ENCODE measurements at places on chromosomes 13 and 19.
A peak's percentile ranks its signal among the peaks of the same experiment; 100 is the strongest.

DNA sequence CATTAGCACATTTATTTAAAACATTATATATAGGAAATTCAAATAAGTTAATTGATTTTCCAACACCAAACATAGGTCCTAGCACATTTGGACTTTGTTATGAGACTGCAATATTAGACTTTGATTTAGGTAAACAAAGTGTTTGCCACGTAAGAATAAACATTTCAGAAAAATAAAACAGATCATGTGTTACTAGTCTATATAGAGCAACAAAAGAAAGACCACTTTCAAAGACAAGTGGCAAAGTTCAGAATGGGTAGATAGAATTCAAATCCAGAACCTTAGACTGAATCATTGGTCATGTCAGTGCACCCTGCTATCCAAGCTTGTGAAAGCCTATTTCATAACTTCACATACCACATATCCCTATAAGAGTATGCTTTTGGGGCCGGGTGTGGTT lies 66.7 kb upstream of the PRR20A start:
- DNase-seq = no peak

GRCh38 chr19:39607021-39607420 lies 4.7 kb downstream of the LGALS13 start:
- no peak for DNase-seq

- DNase-seq = peak; percentile 64
Observed at GRCh38 chr19:996051-996838, 4.0 kb upstream of the GRIN3B start.

DNA sequence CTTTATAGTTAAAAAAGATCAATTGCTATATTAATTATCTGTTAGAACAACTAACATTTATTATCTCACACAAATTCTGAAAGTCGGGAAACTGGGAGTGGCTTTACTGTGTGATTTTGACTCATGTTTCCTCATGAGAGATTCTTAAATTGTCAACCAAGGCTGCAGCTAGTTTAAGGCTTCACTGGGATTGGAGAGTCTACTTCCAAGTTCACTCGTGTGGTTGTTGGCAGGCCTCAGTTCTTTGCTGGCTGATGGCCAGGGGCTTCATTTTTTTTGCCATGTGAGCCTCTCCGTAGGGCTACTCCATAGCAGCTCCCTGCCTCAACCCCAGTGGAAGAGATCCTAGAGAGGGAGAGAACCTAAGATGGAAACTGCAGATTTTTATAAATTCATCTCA lies 24.5 kb upstream of the LPAR6 start:
- no peak for DNase-seq

DNA sequence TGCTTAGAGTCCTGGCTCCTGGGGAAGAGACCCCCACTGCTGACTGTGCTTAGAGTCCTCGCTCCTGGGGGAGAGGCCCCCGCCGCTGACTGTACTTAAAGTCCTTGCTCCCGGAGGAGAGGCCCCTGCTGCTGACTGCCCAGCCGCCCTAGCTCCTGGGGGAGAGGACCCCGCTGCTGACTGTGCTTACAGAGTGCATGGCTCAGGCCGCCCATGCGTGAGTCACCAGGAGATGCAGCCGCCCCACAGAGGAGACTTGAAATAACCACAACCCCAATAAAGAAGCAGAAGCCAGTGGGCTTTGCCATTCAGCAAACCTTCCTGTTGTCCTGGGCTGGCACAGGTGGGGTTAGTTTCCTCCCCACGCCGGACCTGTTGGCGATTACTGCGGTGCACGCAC lies 79.2 kb upstream of the C13orf46 start:
- no peak for DNase-seq

DNA sequence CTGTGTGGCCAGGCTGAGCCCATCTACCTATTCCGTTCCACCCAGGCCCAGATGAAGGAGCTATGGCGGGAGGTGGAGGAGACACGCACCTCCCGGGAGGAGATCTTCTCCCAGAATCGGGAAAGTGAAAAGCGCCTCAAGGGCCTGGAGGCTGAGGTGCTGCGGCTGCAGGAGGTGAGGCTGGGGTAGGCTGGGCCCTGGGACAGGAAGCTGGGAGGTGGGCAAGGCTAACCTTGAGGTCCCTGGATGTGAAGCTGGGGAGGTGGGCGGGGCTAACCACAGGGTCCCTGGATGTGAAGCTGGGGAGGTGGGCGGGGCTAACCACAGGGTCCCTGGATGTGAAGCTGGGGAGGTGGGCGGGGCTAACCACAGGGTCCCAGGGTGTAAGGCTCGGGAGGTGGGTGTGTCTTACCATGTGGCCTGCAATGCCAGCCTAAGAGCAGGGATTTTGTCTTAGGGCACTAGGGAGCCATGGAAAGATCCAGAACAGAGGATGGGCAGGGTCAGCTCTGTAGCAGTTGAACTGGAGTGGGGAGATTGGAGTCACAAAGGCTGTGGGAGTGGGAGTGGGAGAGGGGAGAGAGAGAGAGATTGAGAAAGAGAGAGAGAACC lies 36.9 kb downstream of the KCNC3 start:
- no peak for DNase-seq

GRCh38 chr19:16389848-16390247 lies 65.2 kb downstream of the KLF2 start:
- no peak for DNase-seq

DNA sequence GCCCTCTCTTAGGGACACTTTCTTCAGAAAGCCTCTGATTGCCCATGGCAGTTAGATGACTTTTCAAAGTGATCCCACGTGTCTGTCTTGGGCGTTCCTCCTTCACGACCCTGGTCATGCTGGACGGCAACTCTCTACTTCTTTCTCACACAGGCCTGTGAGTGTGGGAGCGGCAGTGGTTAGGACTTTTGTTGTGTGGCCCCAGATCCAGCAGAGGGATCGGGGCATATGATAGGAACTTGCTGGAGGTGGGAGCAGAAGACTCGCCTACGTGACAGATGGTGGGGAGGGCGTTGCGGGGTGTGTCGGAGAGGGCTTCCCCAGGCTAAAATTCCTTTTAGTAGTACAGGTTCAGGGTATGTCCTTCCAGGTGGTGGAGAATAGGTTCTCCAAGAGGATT lies 289.5 kb upstream of the MAB21L1 start:
- no peak for DNase-seq

DNA sequence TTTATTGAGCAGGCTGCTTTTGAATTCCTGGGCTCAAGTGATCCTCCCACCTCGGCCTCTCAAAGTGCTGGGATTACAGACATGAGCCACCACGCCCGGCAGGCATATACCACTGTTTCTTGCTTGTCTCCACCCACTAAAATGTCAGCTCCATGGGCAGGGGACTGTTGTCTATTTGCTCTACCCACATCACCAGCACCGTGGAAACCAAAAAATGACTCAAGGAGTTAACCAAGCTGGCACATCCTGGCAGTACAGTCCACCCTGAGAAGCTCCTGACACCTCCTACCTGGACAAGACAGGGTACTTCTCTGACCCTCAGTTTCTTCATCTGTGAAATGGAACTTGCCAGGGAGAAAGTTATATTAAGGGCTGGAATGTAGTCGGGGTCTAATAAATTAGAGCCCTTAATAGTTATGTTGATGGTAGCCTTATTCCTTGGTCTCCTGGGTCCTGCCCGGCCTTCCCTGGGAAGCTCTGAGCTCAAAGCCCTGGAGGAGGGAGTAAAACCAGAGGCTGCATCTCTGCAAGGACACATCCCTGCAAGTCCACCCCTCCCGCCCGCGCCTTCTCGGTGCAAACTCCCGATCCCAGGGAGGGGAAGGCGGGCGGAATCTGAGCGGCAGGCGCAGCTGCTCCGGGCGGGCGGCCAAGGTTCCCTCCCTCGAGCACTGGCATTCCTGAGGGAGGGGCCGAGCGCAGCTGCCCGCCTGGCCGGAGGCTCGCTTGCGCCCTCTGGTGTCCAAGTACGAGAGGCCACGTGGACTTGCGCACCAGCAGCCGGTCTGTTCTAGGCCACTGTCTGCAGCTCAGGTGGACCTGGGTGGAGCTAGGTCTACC lies 14.1 kb downstream of the RDH8 start:
- DNase-seq = peak; percentile 46

DNA sequence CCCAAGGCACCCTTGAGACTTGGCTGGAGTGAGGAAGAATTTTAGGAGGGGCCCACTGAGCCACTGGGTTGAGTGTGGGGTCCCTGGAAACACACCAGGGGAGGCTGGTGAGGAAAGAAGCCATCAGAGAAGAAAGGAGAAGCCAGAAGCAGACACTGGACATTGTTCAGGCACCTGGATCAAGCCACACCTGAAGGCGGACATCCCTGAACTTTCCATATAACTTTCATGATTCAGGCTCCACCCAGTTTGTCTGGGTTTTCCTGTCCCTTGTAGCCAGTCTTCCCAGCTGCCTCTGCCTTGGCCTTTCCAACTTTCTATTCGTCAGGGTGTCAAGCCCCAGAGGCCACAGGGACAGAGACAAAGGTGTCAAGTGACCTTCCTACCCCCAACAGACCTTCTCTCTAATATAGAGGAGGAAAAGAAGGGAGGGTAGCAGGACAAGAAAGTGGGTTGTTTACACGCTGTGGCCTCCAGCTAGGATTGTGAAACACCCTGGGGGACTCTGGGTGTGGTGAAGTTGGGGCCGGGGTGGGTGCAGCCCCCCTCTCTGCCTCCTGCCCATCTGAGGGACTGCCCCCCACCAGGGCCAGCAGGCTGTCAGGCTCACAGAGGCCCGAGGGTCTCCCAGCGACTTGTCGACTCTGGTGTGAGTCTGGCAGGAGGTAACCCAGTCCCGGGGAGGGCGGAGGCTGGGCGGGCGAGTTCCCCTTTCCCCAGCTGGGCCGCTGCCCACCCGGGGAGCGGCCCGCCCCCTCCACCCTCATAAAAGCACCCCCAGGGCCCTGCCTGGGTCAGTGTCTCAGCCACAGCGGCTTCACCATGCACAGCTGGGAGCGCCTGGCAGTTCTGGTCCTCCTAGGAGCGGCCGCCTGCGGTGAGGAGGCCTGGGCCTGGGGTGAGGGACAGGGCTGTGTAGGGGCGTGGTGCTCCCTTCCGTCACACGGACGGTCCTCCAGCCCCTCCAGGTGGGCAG lies at the start of gene CFD:
Gene CFD, plus strand, starts transcription at position 797 of the 976 bp plus-strand sequence. Its CDS starts 26 bp downstream, at position 823.
- DNase-seq = no peak

DNA sequence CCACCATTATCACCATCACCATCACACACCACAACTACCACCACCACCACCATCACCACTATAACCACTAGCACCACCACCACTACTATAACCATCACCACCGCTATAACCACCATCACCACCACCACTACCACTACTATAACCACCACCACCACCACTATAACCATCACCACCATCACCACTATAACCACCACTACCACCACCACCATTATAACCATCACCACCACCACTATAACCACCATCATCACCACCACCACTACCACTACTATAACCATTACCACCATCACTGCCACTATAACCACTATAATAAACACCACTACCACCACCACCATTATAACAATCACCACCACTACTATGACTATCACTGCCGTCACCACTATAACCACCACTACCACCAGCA lies 173.2 kb downstream of the DCLK1 start:
- no peak for DNase-seq

DNA sequence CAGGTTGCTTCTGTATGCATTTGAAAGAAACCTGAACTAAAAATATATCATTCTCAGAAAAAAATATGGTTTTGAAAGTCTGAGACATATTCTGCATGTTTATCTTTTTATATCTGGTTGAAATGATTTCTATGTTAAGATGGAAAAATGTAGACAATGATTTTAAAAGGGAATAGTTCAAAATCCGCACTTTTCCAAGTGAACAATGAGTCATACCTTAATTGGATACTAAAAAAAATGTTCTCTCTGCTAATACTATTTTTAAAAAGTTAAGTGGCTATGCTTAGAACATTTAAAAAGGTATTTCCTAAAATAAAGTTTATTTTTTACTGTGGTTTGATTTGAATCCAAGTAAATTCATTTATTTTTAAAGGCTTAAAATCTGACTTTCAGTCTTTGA lies 801.4 kb downstream of the SLITRK6 start:
- DNase-seq = no peak

DNA sequence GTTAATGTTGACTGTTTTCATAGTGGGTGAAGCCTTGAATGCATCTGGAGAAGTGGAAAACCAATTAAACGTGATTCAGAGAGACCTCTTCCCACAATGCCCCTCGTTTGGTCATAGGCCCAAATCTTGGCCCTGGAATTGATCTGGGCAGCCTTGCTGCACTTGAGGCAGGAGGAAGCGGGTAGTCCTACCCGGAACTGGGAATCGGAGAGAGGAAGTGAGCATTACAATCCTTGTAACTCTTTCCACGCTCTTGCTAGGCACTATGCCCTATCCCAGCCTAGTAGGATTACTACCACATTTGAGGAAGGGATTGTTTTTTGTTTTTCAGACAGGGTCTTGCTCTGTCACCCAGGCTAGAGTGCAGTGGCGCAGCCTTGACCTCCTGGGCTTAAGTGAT lies 3.6 kb downstream of the KCNK6 start:
- DNase-seq = no peak

GRCh38 chr13:67964986-67965385 lies 734.9 kb upstream of the PCDH9 start:
- DNase-seq = no peak

DNA sequence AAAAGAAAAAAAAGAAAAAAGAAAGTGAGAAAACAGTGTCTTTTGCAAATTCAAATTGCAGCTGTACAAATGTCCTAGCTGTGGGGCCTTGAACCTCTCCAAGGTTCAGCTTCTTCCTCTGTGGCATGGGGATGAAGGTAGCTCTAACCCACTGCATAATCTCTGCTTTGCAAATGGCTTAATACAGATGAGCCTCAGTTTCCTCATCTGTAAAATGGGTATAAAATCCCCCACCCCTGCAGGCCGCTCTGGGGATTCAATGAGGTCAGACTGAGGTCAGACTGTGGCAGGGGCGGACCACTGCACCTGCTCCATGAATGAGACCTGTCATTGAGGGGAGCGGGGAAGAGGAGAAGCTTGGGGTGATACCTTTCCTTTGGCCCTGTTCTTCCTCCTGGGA lies 5.8 kb downstream of the DPF1 start:
- no peak for DNase-seq

GRCh38 chr13:105445796-105446195 lies 1089.7 kb downstream of the EFNB2 start:
- no peak for DNase-seq

- DNase-seq = no peak
Observed at GRCh38 chr13:29452773-29453616, 142.5 kb downstream of the SLC7A1 start.

GRCh38 chr19:33071887-33072286 lies 7.2 kb upstream of the RHPN2 start:
- DNase-seq = no peak
